ENCODE measurements at places on chromosomes 1 and 21.

DNA sequence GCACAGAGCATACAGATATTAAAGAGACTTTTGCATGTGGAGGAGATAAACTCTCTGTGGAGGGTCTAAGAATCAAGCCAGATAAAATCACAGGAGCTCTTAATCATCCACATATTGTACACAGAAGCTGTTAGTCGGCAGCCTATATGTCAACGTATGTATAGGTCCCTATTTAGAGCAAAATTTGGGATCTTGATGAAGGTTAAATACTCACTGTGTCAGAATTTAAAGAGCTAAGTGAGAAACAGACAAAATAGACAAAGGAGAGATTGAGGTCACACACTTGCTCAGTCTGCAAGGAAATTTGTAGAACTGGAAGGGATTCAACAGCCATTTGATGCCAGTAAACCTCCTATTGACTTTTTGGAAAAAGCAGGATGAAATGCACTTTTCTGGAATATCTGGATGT lies 4.1 kb upstream of the IRF2BP2 start:
- no peak for DNase-seq

DNA sequence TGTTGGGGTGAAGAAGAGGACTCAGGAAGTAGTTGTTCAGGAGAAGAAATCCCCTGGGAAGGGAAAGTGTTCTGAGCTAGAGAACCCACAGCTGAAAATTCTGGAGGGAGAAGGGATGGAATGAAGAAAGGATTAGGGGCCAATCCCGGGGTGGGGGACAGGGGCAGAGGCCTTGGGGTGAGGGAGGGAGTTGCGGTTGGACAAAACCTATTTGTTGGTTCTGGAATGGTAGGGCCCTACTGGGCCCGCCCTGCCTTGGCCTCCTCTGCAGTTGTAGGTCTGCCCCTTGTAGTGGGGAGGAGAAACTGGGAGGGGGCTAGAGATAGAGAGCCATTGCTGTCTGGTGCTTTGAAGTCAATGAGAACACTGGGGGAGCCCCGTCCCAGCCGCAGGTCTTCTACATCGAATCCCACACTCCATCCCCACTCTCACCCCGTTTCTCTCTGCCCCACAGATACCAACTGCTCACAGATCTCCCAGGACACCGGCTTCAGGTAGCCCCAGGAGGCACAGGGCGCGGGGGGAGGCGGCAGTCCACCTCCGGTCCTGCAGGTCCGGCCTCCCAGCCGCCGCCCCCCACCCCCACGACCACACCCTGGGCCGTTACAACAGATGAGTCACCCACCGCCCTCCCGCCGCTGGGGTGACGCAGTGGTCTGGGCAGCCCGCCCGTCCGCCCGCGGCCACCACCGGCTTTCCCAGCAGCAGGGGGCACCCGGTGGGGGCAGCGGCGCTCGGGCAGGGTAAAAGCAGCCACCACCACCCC lies 1.1 kb downstream of the TAGLN2 start:
- DNase-seq = peak; percentile 84

DNA sequence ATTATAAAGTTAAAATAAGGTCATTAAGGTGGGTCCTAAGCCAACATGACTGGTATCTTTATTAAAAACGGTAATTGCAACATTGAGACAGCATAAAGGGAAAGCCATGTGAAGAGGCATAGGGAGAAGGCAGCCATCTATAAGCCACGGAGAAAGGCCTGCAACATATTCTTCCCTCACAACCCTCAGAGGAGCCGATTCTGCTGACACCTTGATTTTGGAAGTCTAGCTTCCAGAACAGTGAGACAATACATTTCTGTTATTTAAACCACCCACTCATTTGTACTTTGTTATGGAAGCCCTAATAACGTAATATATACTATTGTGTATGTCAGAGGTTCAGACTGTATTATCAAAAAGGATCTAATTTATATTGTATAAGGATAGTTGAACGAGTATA lies 190.8 kb downstream of the PDE4B start:
- DNase-seq = no peak

DNA sequence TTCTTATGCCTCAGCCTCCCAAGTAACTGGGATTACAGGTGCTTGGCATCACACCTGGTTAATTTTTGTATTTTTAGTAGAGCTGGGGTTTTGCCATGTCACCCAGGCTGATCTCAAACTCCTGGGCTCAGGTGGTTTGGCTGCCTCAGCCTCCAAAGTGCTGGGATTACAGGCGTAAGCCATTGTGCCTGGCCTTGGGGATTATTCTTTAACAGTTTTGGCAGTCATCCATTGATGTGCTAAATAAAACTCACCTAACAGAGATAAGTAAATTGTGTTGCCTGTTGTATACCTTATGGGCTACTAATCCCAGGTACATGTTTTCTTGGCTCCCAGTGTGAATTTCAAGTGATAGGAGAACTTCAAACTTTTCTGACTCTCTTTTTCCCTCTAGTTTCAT lies 35.2 kb upstream of the PDE4B start:
- DNase-seq = no peak

Measured in ascending aorta (tissue), 2 donors.